ENCODE measurements at places on chromosomes 2 and 18.

DNA sequence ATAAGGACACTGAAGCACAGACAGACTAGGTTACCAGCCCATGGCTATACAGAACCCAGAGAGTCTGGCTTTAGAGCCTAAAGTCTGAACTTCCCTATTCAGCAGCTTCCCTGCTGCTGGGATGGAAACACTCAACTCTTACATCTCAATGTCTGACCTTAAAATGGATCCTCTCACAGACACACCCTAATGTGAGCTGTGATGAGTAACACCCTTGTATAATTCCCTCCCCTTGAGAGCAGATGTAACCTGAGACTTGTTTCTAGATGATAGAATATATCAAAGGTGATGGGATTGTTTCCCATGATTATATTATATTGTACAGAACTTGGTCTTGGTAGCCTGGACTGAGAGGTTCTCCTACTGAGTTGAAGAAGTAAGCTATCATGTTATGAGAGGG lies 577.1 kb upstream of the KLHL29 start:
- H3K27ac ChIP-seq: no peak overlapping the region
- DNase-seq: no peak
- no peaks in the 10 kb centered on the region for H3K36me3 ChIP-seq
- H3K27me3 ChIP-seq: no peaks in the 10 kb centered on the region

GRCh38 chr2:37558623-37559022 lies 112.8 kb downstream of the CDC42EP3 start:
- peaks cover 13% of the 10 kb centered on the region for H3K4me1 ChIP-seq
- no peak overlapping the region for H3K4me3 ChIP-seq
- no peaks in the 10 kb centered on the region for H3K36me3 ChIP-seq
- H3K27me3 ChIP-seq: no peaks in the 10 kb centered on the region

GRCh38 chr2:136215449-136215848 lies 97.5 kb upstream of the CXCR4 start:
- no peaks in the 10 kb centered on the region for H3K27me3 ChIP-seq
- H3K4me3 ChIP-seq: no peak overlapping the region
- H3K27ac ChIP-seq: no peak overlapping the region
- no peak for DNase-seq
- peaks cover 31% of the 10 kb centered on the region for H3K4me1 ChIP-seq
- no peaks in the 10 kb centered on the region for H3K36me3 ChIP-seq

- no peaks in the 10 kb centered on the region for H3K36me3 ChIP-seq
- no peak overlapping the region for H3K4me3 ChIP-seq
- no peaks in the 10 kb centered on the region for H3K27me3 ChIP-seq
- no peaks in the 10 kb centered on the region for H3K4me1 ChIP-seq
Observed at GRCh38 chr2:119113489-119113770, 45.1 kb downstream of the C1QL2 start.

GRCh38 chr2:46699934-46700256 lies 215.7 kb downstream of the MCFD2 start:
- no peaks in the 10 kb centered on the region for H3K27me3 ChIP-seq
- peak overlapping the region; percentile 51 for H3K27ac ChIP-seq
- H3K36me3 ChIP-seq: no peaks in the 10 kb centered on the region
- peaks cover 27% of the 10 kb centered on the region for H3K4me1 ChIP-seq
- peak; percentile 8 for DNase-seq

GRCh38 chr2:62084801-62085200 lies 111.1 kb upstream of the B3GNT2 start:
- no peak overlapping the region for H3K27ac ChIP-seq
- H3K36me3 ChIP-seq: no peaks in the 10 kb centered on the region
- H3K4me3 ChIP-seq: no peak overlapping the region
- H3K27me3 ChIP-seq: no peaks in the 10 kb centered on the region
- DNase-seq: no peak
- H3K4me1 ChIP-seq: no peaks in the 10 kb centered on the region

DNA sequence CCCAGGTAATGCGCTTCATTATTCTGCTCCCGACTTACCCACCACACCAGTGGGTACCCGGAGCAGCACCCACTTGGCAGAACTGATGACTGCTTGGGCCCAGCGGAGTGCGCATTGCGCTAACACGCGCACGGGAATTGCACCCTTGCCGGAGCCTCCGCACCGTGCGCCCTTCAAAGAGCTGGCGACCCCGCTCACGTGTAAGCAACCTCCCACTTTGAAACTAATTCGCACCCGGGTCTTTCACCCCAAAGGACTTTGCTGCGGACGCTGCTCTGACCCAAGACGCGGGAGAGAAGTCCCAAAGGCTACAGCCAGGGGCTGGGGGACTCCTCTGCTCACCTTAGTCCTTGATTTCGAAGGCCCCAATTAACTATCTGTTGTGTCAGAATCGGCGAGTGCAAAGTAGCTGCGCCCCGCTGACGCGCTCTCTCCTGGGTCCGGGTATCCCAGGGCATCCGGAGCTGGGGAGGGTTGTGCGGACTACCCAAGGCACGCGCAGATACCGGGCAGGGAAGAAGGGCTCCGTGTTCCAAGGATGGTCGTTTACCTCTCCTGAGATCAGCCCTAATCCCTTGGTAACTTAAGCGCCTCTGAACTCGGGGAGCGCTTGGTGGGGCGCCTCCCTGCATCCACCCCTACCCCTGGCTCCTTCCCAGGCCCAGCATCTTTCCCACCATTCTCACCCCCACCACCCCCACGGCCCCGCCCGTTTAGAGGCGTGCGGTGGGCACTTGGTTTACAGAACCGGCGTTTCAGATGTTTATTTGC lies 13.1 kb upstream of the SATB2 start:
- H3K27ac ChIP-seq: no peak overlapping the region
- DNase-seq: no peak
- no peaks in the 10 kb centered on the region for H3K36me3 ChIP-seq
- H3K4me3 ChIP-seq: no peak overlapping the region

GRCh38 chr2:30354621-30355020 lies 92.4 kb upstream of the LCLAT1 start:
- H3K4me1 ChIP-seq: no peaks in the 10 kb centered on the region
- H3K36me3 ChIP-seq: no peaks in the 10 kb centered on the region
- DNase-seq: no peak

Measured in CD4-positive, alpha-beta memory T cell (primary cell).